ENCODE measurements at places on chromosomes 2 and 18.
A peak's percentile ranks its signal among the peaks of the same experiment; 100 is the strongest.

- DNase-seq: peak; percentile 30
Measured at GRCh38 chr18:3585656-3586509, 135.9 kb downstream of the TGIF1 start.

- no peak for DNase-seq
Measured at GRCh38 chr2:134401789-134402188, 147.9 kb downstream of the MGAT5 start.

- no peak for DNase-seq
Measured at GRCh38 chr2:156563994-156564753, 128.0 kb downstream of the GPD2 start.

DNA sequence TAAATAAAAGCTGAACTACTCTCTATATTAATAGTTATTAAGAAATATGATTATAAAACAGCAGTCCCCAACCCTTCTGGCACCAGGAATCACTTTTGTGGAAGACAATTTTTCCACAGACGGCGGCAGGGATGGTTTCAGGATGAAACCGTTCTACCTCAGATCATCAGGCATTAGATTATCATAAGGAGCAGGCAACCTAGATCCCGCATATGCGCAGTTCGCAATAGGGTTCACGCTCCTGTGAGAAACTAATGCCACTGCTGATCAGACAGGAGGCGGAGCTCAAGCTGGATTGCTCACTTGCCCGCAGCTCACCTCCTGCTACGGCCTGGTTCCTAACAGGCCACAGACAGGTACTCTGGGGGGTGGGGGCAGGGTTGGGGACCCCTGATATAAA lies 19.3 kb upstream of the DSG2 start:
- no peak for DNase-seq

DNA sequence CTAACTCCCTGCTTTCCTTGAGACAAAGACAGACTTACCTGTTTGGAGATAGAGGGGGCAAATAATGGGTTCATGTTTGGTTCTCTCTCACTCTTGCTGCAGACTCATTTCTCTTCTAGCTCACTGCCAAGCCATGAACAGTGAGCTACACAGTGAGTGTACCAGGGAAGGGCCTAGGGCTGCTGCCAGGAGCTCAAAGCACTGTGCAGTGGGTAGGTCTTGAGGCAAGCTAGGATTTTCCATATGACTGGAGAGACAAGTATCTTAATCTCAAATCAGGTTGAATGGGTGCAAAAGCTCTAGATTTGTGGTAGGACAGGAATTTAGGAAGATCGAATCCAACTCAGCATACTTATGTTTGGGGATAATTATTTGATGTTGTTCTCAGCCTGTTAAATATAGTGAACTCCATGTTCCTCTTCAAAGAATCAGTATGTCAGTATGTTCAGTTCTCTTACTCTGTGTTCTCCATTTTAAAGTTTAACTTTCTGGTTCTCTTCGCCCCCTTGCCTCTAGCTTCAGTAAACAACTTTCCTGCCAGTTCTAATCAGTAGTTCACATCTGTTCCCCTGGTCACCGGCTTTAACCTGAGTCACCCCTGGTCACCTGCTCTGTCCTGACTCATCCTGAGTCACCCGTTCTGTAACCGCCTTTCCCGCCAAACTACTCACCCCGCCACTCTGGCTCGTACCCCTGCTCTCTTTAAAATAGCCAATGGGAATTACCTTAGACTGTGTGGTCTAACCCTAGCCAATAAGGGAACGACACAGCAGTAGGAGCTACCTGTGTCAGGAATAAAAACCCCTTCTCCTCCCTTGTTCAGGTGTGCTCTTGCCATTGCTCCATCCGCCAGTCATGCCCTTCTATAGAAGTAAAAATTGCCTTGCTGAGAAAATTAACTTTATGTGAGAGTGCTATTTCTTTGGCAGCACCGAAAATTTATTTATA lies 21.9 kb downstream of the SLC25A52 start:
- no peak for DNase-seq

DNA sequence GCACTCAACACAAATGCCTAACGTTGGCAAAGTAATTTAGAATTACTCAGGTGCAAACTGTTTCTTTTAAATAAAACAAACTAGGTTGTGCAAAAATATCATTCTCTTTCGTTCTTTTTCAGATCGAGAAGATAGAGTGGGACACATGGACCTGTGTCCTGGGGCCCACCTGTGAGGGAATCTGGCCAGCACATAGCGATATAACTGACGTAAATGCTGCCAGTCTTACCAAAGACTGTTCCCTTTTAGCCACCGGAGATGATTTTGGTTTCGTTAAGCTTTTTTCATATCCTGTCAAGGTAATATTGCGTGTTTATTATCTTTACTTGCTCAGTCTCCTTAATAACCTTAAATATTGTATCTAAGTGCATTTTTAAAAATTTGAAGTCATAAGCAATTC lies 133.6 kb downstream of the RTN4 start:
- DNase-seq: no peak

GRCh38 chr2:122061831-122062230 lies 306.4 kb downstream of the TSN start:
- no peak for DNase-seq

DNA sequence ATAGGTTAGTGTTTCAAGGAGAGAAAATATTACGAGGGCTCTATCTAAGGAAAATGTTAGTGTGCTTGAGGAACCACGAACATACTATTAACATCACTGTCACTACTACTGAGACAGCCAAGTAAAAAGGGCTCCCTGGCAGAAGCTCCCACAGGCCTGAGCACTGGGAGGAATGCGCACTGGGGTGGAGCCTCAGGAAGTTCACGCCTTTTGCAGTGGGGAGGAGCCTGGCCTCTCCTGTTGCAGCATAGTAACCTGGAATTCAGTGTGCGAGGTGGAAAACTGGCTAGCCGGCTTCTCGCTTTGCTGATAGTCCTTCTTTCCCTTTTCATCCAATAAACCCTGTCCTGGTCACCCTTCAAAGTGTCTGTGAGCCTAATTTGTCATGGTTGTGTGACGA lies 250.3 kb downstream of the ERBB4 start:
- DNase-seq: no peak

GRCh38 chr18:8471372-8471771 lies 137.9 kb upstream of the RAB12 start:
- no peak for DNase-seq

DNA sequence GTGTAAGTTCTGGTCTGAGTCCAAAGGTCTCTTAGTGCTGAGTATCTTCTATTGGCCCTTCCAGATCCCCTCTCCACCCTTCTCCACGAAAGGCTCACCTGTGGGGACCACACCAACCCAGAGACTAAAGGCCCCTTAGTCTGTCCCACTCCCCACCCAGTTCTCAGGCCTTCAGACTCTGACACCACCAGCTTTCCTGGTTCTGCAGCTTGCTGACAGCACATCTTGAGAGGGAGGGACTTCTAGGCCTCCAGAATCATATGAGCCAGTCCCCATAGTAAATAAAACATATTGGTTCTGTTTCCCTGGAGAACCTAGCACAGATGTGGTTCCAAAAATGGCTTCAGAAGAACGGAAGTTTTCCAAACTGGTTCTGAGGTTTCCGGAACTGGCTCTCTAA lies 38.5 kb upstream of the KLF11 start:
- no peak for DNase-seq

DNA sequence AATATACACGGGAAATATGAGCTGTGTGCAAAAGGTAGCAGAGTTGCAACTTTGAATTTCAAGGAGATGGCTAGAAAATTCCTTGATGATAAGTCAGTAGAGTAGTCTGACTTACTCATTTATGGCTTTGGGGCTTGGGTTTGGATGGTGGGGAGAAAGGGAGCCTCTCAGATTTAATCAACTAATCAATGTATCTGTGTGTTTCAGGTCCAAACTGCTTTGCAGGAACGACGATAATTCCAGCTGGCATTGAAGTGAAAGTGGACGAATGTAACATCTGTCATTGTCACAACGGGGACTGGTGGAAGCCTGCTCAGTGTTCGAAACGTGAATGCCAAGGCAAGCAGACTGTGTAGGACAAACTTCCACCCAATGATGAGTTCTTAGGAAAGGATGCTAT lies 164.6 kb downstream of the VWC2L start:
- DNase-seq: no peak

- no peak for DNase-seq
Measured at GRCh38 chr2:130375291-130376266, 19.7 kb downstream of the PTPN18 start.
